ENCODE measurements at places on chromosomes 7 and 10. TPM values are rescaled to one million over a fixed set of nuclear protein-coding genes. Genes with fewer than 3 reads are reported as not detected.

- DNase-seq = no peak
These were observed 602.0 kb downstream of the PTPRN2 start for GRCh38 chr7:157985636-157986035.

DNA sequence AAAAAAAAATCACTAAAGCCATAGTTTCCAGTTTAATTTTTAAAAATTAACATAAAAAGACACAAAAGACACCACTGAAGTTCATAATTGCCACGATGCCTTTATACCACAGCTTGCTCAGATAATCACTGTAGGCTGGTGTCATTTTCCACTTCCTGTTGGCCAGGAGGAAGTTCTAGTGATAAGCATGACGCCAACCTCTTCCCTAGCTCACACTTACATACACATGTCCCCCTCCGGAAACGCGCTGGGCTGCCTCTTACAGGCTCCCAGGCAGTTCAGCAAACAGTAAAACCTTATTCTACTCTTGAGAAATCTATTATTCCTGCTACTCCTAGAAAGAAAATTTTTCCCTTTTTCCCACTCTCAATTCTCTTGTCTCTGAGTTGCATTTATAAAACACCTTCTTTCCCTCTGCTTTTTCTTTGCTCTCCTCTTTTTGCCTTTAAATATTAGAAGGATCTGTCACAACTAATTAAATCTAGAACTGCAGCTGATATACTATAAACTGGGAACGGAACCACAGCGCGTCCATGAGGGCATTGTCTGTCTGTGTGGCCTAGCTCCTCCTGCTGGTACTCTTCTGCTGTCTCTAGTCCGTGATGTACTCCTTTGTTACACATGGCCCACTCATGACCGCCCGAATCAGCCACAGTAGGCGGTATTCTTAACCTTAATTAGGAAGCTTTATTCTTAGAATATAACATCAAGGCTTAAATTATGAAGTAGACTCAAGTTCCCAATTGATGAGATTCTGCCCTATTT, 664.9 kb downstream of the CNTNAP2 start:
- no peak for DNase-seq

GRCh38 chr7:73735528-73735905, 3.1 kb downstream of the ABHD11 start:
- no peak for DNase-seq

GRCh38 chr7:11709196-11709595, 122.8 kb downstream of the THSD7A start:
- no peak for DNase-seq

- no peak for DNase-seq
These were observed 54.2 kb downstream of the FAM53B start for GRCh38 chr10:124689911-124690498.

The IDI2 gene
- polyA plus RNA-seq = not detected

DNA sequence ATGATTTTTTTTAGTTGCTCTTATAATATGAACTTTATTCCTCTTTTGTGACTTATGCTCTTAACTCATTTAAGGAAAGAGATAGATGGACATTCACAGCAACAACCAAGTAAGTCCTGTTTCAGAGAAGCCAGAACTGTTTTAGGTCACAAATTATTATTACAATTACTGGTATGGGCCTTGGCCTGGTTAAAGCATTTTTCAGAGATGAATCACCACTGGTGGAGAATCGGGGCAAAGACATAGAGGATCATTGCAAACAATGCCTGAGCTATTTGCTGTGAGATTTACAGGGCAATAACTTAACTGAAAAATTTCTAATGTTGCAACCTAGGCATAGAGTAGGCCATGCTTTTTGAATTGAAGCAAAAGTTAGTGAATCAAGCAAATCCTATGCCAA, 138.0 kb upstream of the YAE1 start:
- DNase-seq = no peak

The CDC14C gene
- polyA plus RNA-seq = not detected

DNA sequence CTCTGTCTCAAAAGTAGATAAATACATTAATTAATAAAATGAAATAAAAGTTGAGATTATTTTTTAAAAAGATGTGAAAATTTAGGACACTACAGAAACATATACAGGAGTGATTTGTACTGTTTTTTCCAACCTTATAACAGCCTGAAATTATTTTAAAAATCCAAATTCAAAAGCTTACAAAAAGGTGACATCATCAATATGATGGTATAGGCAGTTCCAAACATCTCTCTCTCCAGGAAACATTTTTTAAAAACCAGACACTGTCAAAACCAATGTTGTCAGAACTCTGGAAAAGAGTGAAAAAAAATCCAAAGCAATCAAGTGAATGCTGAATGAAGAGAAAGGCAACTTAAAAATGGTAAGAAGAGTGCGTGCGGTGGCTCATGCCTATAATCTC, 76.7 kb downstream of the HHEX start:
- no peak for DNase-seq

The ALOX5 gene
- polyA plus RNA-seq = 31.6 TPM

- no peak for DNase-seq
These were observed 115.5 kb downstream of the FOXP2 start for GRCh38 chr7:114530057-114530611.

GRCh38 chr7:142371586-142372377, 113.9 kb upstream of the PRSS58 start:
- DNase-seq = no peak

GRCh38 chr10:116742367-116743265, at the start of gene HSPA12A:
HSPA12A (minus strand) TSS chr10:116742566; CDS start chr10:116742469, 97 bp downstream.
- no peak for DNase-seq

The SLC18A2 gene
- polyA plus RNA-seq = 0.49 TPM

GRCh38 chr7:130488392-130489139, 3.3 kb upstream of the MEST start:
- no peak for DNase-seq

DNA sequence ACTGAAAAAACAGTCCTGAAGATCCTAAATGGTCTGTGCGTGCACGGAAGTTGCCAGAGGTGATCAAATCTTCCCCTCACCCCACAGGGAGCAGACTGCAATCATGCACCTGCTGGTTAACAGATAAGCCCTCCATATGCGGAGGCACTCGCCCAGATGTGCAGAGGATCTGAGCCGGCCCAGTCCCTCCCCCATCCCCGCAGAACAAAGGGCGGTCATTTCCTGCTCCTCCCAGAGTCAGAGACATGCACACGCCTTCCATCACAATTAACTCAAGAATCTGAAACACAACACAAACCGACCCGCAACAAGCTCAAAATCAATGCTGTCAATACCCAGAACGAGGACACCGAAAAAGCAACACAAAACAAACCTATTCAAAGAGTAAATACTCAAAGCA, 24.2 kb downstream of the CRTAC1 start:
- no peak for DNase-seq

DNA sequence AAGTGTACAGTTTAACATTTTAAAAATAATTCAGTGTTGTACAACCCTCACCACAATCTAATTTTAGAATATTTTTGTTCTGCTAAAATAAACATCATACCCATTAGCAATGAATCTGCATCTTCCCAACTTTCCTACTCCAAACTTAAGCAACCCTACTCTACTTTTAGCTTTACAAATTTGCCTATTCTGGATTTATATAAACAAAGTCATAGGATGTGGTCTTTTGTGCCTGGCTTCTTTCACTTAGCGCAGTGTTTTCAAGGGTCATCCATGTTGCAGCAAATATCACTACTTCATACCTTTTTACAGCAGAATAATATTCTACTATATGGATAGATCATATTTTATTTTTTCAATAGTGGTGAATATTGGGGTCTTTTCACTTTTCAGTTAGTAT, 18.9 kb downstream of the CALML3 start:
- no peak for DNase-seq

DNA sequence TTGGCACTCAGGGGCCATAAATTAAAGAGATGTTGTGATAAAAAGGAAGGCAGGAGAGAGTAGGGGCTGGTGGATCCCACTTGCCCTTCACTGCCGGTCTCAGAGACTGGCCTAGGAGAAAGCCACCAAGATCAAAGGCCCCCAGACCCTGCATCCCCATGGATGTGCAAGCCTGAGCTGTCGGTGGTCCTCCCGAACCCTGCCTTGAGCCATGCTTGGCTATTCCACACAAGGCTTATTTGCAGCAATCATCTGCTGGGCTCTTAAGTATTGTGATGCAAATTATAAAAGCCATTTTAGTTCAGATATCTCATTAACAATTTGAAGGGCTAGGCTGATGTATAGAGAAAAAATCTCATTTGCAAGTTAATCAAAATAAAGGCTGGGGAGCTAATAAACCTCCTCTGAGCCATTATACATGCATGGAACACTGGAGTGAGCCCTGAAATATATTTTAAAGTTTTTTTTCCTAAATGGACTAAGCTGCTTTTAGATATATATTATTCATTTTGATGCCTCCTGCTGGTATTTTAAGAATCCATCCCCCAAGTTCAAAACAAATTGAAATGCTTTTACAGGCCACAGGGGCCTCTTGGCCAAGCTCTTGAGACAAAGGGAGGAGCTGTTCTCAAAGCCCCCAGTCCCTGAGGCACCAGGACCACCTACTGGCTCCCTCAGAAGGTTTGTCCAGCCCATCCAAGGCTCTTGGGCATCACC, 28.1 kb downstream of the OAT start:
- DNase-seq = no peak

- no peak for DNase-seq
These were observed 89.0 kb downstream of the SEMA3D start for GRCh38 chr7:85097844-85098243.

The AFAP1L2 gene
- 0.37 TPM for polyA plus RNA-seq

DNA sequence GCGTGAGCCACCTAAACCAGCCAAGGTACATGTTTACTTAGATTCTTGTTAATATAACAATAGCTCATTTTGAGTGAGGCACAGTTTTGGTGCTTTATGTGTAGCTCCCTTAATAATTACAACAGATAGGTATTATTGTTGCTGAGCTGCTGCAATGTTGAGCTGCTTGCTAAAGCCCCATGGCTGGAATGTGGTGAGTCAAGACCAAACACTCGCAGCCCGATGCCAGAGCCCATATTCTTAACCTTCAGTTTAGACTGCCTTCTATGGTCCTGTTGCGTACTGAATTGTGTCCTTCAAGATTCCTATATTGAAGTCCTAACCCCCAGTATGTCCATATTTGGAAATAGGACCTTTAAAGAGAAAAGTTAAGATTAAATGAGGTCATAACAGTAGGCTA, 407.1 kb downstream of the NEBL start:
- no peak for DNase-seq

DNA sequence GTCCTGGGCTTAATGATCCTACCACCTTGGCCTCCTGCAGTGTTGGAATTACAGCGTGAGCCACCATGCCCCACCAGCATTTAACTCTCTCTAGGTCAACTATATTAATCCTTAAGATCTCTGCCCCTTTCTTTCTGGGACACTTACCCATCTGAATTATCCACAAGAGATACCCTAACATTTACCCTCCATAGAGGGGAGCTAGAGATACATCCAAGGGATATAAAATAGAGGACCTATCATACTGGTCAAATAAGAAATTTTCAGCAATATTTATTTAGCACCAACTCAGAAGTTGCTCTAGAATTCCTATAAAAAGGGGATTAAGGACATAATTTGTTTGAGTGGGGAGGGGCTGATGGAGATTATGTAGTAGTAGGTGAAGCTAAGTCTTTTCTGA, 96.5 kb downstream of the OTUD1 start:
- DNase-seq = no peak

The SLC13A4 gene
- polyA plus RNA-seq = 0.23 TPM

DNA sequence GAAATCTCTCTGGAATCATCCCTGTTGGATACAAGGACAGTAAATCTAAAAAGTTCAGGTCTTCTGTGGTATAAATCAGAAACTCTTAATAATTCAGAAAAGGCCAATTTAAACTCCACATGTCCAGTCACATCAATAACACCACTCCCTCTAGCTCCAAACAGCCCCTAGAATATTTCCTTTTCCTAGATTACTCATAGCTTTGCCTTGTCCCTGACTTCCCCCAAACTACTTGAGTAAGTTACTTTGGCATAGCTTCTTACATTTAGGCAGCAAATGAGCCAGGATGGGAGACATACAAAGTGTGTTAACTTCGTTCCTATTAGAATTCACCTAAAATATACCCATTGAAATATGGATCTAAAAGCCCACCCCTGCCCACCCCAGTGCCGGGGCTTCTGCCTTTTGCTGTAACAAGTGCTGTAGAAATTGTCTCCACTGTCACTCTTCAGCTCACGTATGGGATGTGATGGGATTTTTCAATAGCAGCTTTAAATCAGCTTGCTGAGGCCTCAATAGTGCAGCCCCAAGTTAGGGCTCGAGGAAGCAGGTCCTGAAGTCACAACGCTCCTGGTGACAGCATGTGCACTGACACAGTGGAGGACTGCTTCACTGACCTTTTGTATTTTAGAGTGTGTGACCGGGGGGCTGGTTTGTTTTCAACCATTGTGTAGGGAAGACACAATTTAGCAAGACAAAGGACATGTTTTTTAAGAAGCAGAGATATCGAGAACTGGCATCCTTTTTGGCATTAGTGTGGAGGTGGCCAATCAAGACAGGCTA, 218.2 kb upstream of the KMT2E start:
- DNase-seq = no peak

The ZPBP gene
- polyA plus RNA-seq = not detected

The TAS2R4 gene
- polyA plus RNA-seq = 0.19 TPM

- DNase-seq = no peak
These were observed 42.1 kb upstream of the NOBOX start for GRCh38 chr7:144445590-144445989.

- no peak for DNase-seq
These were observed 993 bp downstream of the ZC3HAV1 start for GRCh38 chr7:139108266-139109187.

The NCF1 gene
- 227 TPM for polyA plus RNA-seq

DNA sequence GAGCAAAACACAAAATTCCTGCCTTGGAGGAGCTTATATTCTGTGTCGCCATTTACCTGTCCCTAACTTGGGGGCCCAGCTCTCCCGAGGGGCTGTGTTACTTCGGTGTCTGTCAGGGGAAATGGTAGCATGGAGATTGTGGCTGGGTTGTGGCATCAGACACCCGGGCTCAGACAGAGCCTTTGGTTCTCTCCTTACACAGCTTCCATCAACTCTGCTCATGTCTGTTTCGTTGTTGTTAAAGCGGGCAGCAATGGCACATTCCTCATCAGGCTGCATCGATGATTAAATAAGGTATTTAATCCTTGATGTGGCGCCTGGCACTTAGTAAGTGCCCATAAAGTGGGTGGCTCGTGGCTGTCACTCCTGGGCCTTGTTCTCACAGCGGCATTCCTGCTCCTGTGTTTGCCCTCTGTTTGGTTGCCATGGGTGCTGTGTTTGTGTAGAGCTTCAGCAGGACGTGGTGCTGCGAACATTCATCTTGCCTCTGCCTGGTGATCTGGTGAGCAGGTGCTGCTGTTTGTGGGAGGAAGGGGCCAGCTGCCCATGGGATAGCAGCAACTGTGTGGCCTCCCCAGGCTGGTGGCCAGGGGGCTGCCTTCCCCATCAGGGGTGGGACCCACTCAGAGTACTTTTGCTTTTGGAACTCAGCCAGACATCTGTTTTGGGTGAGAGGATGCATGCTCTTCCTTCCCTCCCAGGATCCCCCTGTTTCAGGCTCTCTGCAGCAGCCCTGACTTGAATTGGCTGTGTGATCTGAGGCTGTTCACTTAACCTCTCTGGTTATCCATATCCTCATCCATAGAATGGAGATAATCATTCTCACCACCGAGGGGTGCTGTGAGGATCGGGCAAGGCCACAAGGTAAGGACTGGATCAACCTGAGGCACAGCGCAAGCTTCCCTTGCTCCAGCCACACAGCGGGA, 207.2 kb upstream of the SVIL start:
- no peak for DNase-seq

The TMEM213 gene
- polyA plus RNA-seq = not detected
